ENCODE measurements at places on chromosomes 7 and 10.

GRCh38 chr10:90417029-90417428, 440.8 kb downstream of the HTR7 start:
- no peak for DNase-seq

GRCh38 chr10:66378117-66378876, 547.5 kb upstream of the LRRTM3 start:
- no peak for DNase-seq

- no peak for DNase-seq
Observed at GRCh38 chr10:26410356-26410755, 27.8 kb upstream of the APBB1IP start.

- DNase-seq: no peak
Observed at GRCh38 chr7:141617280-141617679, 66.1 kb downstream of the AGK start.

DNA sequence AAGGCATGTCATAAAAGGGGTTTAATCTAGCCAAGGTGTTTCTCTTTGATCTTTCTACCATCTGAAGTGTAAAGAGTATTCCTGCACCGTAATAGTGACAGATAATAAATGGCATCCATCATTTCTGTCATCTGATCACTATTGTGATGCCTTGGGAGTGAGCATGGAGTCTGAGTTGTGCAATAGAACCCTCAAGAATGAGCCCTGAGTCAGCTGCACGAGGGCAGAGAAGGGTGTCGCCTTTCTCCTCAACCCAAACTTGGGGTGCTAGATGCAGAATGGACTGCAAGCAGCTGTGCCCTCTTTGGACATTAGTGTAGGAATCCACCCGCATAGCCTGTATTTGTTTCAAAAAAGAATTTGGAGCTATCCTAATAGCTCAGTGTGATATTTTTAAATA, 115.2 kb downstream of the ZNF37A start:
- no peak for DNase-seq

GRCh38 chr10:129095680-129096064, 371.4 kb upstream of the MGMT start:
- DNase-seq: no peak

DNA sequence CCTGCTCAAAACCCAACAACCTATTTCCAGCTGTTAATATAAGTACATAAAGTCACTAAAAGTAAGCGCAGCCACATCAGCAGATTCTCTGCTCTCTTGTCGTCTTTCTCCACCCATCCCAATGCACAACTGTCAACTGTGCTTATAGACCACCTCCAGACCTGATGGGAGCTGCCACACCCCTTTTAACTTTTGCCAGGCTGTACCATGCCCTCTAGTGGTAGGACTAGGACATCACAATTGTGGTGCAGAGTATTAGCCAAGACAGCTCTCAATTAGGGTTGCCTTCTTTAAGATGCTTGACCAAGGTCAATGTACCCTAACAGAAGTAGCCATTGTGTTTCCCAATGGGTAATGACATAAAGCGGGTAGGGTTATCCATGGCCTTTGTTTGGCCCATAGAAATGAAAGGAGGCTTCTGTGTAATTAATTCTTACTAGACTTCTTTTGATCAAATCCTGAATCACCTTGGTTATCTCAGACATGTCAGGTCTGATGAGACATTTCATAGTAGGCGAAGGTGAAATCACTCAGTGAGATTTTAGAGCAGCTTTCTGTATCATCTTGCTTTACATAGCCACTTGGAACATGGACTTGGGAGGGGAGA, 68.1 kb downstream of the SCRN1 start:
- peak; percentile 49 for DNase-seq

- DNase-seq: no peak
Observed at GRCh38 chr10:6711408-6711841, 131.3 kb upstream of the PRKCQ start.

DNA sequence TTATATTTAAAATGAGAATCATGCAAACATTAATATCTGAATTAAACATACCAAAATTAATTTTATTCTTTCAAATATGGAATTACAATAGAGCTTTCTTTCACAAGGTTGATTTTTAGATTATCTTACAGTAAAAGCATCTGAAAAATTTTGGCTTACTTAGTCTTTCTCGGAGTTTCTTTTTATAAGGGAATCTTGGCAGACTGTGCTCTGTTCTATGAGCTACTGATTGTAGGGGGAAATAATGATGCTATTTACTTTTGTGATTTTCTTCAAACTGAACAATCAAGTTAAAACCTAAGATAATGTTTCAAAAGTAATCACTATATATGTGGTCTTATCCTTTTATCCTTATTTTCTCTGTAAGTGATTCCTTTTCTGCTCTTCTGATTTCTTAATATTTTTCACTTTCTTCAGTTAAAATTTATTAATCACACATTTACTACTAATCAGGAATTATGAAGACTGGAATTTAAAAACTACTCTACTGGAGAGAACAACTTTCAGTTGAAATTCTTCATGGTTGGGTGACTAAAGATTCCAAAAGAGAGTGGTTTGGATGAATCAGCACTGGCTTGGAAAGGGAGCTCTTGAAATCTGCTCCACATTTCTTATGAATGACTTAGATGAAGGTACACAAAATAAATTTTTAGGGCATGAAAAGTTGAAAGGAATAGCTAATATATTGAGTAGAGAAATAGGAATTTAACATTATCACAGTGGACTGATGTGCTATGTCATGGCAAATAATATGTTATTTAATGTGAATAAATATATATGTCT, 103.9 kb downstream of the PPP1R9A start:
- DNase-seq: no peak

DNA sequence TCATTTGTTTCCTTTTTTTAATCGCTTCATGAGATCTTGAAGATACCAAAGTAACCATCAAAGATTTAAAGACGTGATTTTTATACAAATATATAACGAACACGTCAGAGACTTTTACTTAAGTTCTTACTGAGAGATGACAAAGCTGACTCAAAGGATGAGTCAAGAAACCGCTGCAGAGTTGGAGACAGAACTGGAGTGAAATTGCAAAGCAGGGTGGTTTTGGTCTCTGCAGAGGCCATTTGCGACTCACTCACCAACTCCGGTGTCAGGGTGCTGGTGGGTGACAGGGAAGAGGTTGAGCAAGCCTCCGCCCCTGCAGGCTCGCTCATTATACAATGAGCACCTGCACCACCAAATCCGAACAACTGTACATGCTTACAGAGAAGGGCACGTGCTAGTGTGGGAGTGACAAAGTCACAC, 75.2 kb downstream of the DNAJB6 start:
- DNase-seq: no peak

- DNase-seq: no peak
Observed at GRCh38 chr10:70616761-70617160, 14.2 kb upstream of the PRF1 start.

DNA sequence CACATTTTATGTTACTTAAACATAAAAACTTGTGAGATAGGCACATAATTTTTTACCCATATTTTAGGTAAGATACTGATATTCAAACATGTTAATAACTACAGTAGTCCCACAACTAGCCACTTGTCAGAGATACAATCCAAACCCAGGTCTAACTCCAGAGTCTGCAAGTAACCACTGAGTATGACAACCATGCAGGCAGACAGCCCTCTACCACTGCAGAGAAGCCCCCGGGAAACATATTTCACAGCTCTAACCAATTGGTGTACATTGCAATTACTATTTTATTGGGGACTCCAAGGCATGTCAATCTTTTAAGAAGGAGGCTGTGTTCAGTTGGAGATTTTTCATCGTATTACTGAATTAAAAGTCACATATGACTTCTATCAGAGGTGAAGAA, 107.2 kb upstream of the FAM133B start:
- DNase-seq: no peak

- no peak for DNase-seq
Observed at GRCh38 chr10:930625-931325, 730 bp downstream of the LARP4B start.

DNA sequence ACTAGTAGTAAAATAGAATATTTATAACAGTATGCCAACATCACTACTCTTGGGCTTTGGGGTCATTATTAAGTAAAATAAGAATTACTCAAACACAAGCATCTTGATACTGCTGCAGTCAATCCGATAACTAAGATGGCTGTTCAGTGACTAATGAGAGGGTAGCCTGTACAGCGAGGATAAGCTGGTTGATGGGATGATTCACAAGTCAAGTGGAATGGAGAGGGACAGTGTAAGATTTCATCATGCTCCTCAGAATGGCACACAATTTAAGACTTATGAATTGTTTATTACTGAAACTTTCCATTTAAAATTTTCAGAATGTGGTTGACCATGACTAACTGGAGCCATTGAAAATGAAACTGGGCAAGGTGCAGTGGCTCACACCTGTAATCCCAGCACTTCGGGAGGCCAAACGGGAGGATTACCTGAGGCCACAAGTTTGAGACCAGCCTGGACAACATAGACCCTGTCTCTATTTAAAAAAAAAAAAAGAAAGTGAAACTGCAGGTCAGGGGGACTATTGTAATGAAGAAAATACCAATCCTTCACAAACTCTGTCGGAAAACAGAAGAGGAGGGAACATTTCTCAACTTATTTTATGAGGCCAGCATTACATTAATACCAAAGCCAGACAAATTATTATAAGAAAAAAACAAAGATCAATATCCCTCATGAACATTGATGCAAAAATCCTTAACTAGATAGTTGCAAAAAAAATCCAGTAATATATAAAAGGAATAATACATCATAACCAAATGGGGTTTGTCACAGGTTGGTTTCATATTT, 11.2 kb downstream of the AVL9 start:
- no peak for DNase-seq

DNA sequence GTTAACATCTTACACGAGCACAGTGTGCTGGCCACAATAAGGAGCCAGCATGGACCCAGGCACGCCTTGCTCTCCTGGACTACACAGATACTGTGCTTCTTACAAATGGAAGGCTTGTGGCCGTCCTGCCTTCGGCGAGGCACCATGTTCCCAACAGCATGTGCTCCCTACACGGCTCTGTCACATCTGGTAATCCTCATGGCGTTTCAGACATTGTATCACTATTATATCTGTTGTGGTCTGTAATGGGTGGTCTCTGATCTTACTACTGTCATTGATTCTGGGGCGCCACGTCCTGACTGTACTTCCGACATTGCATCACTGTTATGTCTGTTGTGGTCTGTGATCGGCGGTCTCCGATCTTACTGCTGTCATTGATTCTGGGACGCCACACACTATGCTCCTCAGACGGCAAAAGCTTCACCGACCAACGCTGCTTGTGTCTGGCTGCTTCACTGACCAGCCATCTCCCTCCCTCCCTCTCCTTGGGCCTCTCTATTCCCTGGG, 195.4 kb downstream of the MAD1L1 start:
- DNase-seq: no peak

GRCh38 chr10:117948493-117948892, 98.2 kb downstream of the RAB11FIP2 start:
- DNase-seq: no peak

All from DMS153 (cell line).